ENCODE measurements at places on chromosomes 5 and 9. TPM values are rescaled to one million over a fixed set of nuclear protein-coding genes. Genes with fewer than 3 reads are reported as not detected.

DNA sequence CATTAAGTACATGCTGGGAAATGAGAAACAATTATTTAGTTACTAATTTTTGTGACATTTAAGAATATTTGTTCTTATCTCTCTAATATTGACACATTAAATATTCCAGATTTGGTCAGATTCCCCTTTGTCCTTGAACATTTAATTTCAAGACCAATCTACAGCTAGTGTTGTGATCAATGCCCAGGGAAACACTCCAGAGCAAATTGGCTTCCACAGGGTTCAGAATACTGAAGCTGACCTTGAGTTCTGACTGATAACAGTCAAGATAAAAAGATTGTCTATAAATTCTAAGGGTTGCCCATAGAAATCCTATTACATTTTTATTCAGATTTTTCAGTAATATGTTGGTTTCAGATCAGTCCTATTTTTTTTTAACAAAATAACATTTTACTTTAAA, 31.3 kb downstream of the ZFYVE16 start:
- no peaks in the 10 kb centered on the region for H3K27me3 ChIP-seq
- H3K36me3 ChIP-seq: peaks cover 3% of the 10 kb centered on the region
- no peaks in the 10 kb centered on the region for H3K4me1 ChIP-seq
- no peak overlapping the region for H3K4me3 ChIP-seq
- no peak overlapping the region for H3K27ac ChIP-seq

- no peak overlapping the region for H3K4me3 ChIP-seq
- no peak for DNase-seq
- no peaks in the 10 kb centered on the region for H3K4me1 ChIP-seq
- no peaks in the 10 kb centered on the region for H3K27me3 ChIP-seq
Observed at GRCh38 chr9:3817208-3817607, 291.4 kb upstream of the RFX3 start.

GRCh38 chr9:82736701-82737100, 326.2 kb downstream of the RASEF start:
- H3K4me1 ChIP-seq: no peaks in the 10 kb centered on the region
- peaks cover 7% of the 10 kb centered on the region for H3K27me3 ChIP-seq
- H3K36me3 ChIP-seq: no peaks in the 10 kb centered on the region
- H3K27ac ChIP-seq: no peak overlapping the region

DNA sequence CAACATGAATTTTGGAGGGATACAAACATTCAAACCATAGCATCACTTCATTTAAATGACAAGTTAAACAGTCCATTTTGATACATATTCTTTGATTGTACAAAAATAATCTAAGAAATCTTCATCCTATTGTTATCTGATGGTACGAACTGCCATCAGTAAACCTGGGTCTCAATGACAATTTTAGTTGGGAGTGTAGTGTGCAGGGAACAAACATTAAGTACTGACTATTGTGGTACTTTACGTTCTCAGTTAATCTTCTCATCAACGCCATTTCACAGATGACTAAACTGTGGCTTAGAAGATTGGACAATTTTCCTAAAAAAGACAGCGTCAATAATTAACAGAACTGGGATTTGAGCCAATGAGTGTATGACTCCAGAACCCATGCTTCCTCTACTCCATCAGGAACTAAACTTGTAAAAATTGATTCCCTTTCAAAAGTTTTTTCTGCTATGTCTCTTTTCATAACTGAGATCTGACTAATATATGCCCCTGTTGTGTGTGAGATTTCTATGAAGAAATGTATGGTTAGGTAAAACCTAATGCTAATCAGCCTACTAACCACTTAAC, 21.1 kb downstream of the TNPO1 start:
- peaks cover 13% of the 10 kb centered on the region for H3K4me1 ChIP-seq
- H3K4me3 ChIP-seq: no peak overlapping the region
- H3K27ac ChIP-seq: no peak overlapping the region
- no peak for DNase-seq
- H3K36me3 ChIP-seq: no peaks in the 10 kb centered on the region

DNA sequence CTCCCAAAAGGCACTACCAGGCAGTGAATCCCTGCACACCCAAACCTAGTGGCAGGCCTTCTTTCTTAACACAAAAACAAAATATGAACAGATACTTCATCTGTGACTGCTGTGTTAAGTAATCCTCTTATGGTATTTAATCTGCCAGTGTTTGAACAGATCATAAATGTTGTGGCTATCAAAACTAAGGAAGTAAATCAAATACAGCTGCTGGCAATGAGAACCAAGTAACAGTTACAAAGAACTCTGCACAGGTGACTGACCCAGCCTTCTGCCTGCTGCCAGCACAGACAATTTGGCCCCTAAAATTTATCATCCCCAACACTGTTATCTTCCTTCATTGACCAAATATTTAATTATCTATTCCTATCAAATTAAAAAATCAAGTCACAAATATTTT, 78.0 kb downstream of the GNAQ start:
- no peak overlapping the region for H3K27ac ChIP-seq
- H3K27me3 ChIP-seq: no peaks in the 10 kb centered on the region
- DNase-seq: no peak

DNA sequence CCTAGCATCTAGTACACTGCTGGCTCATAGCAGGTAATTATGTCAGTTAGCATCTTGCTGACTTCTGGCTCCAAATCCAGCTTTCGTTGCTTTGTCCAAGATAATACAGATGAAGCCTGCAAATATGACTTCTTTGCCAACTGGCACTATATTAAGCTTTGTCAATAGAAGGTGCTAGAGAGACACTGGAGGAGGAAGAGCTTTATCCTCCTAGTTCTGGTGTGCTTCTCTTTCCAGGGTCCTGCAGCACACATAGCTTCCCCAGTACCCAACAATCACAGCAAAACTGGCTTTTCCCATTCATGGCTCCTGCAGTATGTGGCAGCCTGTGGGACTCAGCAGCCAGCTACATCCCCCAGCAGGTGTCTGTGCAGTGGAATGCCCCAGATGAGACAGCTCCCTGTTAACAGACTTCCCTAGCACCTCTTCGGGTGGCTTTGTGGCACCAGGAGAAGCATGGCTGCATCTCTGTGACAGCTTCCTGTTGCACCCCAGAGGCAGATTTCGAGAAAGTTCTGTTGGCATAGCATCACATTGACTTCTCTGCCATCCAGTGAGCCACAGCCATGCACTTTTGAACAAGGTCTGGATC, 147.8 kb downstream of the OXCT1 start:
- no peaks in the 10 kb centered on the region for H3K4me1 ChIP-seq
- no peaks in the 10 kb centered on the region for H3K36me3 ChIP-seq
- H3K4me3 ChIP-seq: no peak overlapping the region
- H3K27me3 ChIP-seq: no peaks in the 10 kb centered on the region

- H3K36me3 ChIP-seq: no peaks in the 10 kb centered on the region
- H3K4me3 ChIP-seq: no peak overlapping the region
- no peaks in the 10 kb centered on the region for H3K4me1 ChIP-seq
- no peaks in the 10 kb centered on the region for H3K27me3 ChIP-seq
Observed at GRCh38 chr9:76451234-76451633, 7.7 kb upstream of the GCNT1 start.

- no peaks in the 10 kb centered on the region for H3K36me3 ChIP-seq
- no peak overlapping the region for H3K4me3 ChIP-seq
- no peak overlapping the region for H3K27ac ChIP-seq
Observed at GRCh38 chr9:87653941-87654340, 72.0 kb upstream of the CTSL start.

DNA sequence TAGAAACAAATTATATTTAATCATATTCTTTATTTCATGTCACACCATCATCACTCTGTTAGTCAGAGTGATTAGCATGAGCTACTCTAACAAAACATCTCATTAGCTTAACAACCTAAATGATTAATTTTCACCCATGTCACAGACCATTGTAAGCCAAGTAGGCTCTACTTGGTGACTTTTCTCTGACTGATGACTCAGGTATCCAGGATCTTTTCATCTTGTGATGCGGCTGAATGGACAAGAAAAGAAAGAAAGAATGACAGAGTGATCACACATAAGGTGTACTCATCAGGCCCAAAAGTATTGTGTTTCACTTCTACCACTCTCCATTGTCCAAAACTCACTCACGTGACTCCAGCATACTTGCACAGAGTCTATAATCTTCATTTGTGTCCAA, 299.3 kb downstream of the ANXA1 start:
- H3K4me3 ChIP-seq: no peak overlapping the region
- H3K27me3 ChIP-seq: no peaks in the 10 kb centered on the region
- no peaks in the 10 kb centered on the region for H3K36me3 ChIP-seq
- no peak for DNase-seq

DNA sequence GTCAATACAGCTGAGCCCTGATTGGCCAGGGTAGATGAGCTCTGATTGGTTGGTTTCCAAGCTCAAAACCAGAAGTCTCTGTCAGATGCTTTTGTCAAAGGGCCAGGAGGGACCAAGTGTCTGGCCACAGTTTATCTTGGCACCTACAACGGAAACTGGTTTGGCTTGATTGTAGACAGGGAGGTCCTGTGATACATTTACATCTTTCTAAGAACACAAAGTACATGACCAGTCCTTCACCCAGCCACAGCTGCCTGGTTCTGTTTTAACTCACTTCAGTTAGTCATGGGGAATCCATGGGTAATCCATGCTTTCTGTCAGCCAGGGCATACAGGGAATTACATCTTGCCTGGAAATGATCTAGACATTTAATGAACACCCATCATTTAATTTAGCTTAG, 171.2 kb downstream of the SLC12A2 start:
- no peak for DNase-seq
- no peaks in the 10 kb centered on the region for H3K27me3 ChIP-seq
- no peak overlapping the region for H3K4me3 ChIP-seq
- no peak overlapping the region for H3K27ac ChIP-seq
- H3K4me1 ChIP-seq: no peaks in the 10 kb centered on the region
- H3K36me3 ChIP-seq: no peaks in the 10 kb centered on the region

DNA sequence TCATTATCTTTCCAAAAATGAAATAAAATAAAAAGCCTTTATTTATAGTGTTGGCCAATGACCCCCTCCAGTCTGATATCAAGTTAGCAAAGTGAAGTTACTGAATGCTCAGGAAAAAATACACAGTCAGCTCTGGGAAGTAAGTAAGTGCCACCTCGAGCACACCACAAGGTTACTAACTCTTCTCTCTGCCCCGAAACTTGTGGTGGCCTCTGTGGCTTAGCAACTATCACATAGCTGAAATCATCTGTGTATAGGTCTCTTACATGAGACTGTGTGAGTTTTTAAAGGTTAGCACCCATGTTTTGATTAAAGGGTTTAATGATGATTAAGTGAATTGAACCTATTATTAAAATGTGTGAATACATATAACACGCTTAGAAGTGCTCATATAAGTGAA, 161.4 kb upstream of the KLF4 start:
- DNase-seq: no peak
- no peaks in the 10 kb centered on the region for H3K4me1 ChIP-seq
- no peak overlapping the region for H3K4me3 ChIP-seq
- H3K36me3 ChIP-seq: no peaks in the 10 kb centered on the region
- H3K27ac ChIP-seq: no peak overlapping the region
- no peaks in the 10 kb centered on the region for H3K27me3 ChIP-seq

GRCh38 chr5:11711932-11712331, 192.3 kb downstream of the CTNND2 start:
- H3K36me3 ChIP-seq: no peaks in the 10 kb centered on the region
- no peaks in the 10 kb centered on the region for H3K4me1 ChIP-seq
- DNase-seq: no peak
- no peaks in the 10 kb centered on the region for H3K27me3 ChIP-seq

- H3K4me3 ChIP-seq: no peak overlapping the region
- no peak for DNase-seq
- H3K4me1 ChIP-seq: no peaks in the 10 kb centered on the region
- no peak overlapping the region for H3K27ac ChIP-seq
- no peaks in the 10 kb centered on the region for H3K36me3 ChIP-seq
Observed at GRCh38 chr5:135714126-135714894, 120.2 kb upstream of the SLC25A48 start.

DNA sequence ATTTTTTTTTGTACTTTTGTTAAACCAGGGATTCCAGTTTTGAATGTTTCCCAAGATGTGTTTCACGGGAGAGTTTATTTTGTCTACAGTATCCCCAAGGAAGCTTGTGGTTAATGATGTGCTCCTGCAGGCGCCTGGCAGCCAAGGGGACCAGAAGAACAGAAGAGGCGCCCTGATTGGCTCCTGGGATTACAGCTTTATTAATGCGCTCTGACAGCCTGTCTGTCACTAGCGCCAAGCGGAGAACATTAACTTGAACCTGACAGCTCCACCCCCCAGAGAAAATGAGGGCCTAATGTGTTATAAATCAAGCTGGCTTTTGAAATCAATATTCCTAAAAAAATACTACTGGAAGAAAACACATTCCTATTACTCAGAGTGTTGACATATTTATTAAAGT, 5.0 kb upstream of the FBXL7 start:
- no peak overlapping the region for H3K27ac ChIP-seq
- H3K36me3 ChIP-seq: no peaks in the 10 kb centered on the region
- peaks cover 16% of the 10 kb centered on the region for H3K27me3 ChIP-seq
- no peak overlapping the region for H3K4me3 ChIP-seq

GRCh38 chr9:19940811-19941535, 152.1 kb upstream of the SLC24A2 start:
- peaks cover 23% of the 10 kb centered on the region for H3K27me3 ChIP-seq
- no peaks in the 10 kb centered on the region for H3K4me1 ChIP-seq
- DNase-seq: no peak
- H3K27ac ChIP-seq: no peak overlapping the region
- no peaks in the 10 kb centered on the region for H3K36me3 ChIP-seq

DNA sequence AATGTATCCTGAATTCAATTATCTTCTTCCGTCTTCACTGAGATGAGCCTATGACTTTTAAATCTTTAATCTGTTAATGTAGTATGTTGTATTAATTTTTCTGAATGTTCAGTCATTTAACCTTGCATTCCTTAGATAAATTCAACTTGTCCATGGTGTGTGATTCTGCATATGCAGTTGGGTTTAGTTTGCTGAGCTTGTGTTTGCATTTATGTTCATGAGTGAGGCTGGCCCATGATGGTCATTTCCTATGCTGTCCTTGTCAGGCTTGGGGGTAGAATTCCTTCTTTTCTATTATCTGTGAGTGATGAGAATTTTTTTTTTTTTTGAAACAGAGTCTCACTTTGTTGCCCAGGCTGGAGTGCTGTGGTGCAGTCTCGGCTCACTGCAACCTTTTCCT, 131.8 kb upstream of the COL5A1 start:
- no peaks in the 10 kb centered on the region for H3K27me3 ChIP-seq
- DNase-seq: no peak
- no peak overlapping the region for H3K27ac ChIP-seq
- no peaks in the 10 kb centered on the region for H3K4me1 ChIP-seq
- no peak overlapping the region for H3K4me3 ChIP-seq
- no peaks in the 10 kb centered on the region for H3K36me3 ChIP-seq

- no peak overlapping the region for H3K27ac ChIP-seq
- no peak overlapping the region for H3K4me3 ChIP-seq
- H3K27me3 ChIP-seq: peaks cover 7% of the 10 kb centered on the region
- DNase-seq: no peak
Observed at GRCh38 chr9:1910269-1910811, 104.8 kb upstream of the SMARCA2 start.

GRCh38 chr5:105740242-105740641, 1930.5 kb downstream of the EFNA5 start:
- peaks cover 20% of the 10 kb centered on the region for H3K4me1 ChIP-seq
- no peak overlapping the region for H3K4me3 ChIP-seq
- H3K36me3 ChIP-seq: no peaks in the 10 kb centered on the region
- DNase-seq: no peak
- H3K27ac ChIP-seq: no peak overlapping the region

GRCh38 chr9:21605489-21605931, 123.4 kb upstream of the IFNE start:
- no peaks in the 10 kb centered on the region for H3K36me3 ChIP-seq
- H3K4me1 ChIP-seq: peaks cover 28% of the 10 kb centered on the region
- H3K27me3 ChIP-seq: no peaks in the 10 kb centered on the region
- no peak overlapping the region for H3K4me3 ChIP-seq
- peak overlapping the region; percentile 24 for H3K27ac ChIP-seq
- peak; percentile 37 for DNase-seq

UBE2QL1 gene
- 8.8 TPM for total RNA-seq

SHISAL2B gene
- total RNA-seq: not detected

LHX6 gene
- total RNA-seq: 16.5 TPM

DAB2 gene
- 14.1 TPM for total RNA-seq

C9orf153 gene
- total RNA-seq: 1.9 TPM

ZFP2 gene
- not detected for total RNA-seq

TMEM174 gene
- not detected for total RNA-seq

KIF27 gene
- total RNA-seq: 2.2 TPM

STING1 gene
- total RNA-seq: 6.5 TPM

Measured in PC-3 (cell line).